ENCODE measurements at places on chromosomes 12 and 14.

GRCh38 chr12:108441549-108441948 is 73.5 kb upstream of the FICD start:
- DNase-seq = no peak

DNA sequence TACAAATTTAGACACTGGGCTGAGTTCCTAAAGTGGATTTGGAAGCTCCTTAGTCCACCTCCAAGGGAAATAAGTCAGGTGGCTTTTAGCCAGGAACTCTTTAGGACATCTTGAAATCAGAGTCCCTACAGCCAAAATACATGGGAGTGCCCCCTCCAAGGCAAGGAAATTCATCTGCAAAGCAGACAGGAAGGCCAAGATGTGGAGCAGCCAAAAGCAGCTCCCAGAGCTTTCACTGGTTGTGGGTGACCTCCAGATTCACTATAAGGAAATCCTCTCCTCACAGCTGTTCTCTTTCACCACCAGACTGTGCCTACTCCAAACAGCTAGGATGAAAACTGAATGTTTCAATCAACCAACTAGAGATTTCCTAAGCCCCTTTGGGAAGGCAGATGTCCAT is 6.6 kb downstream of the TTC9 start:
- DNase-seq = no peak

DNA sequence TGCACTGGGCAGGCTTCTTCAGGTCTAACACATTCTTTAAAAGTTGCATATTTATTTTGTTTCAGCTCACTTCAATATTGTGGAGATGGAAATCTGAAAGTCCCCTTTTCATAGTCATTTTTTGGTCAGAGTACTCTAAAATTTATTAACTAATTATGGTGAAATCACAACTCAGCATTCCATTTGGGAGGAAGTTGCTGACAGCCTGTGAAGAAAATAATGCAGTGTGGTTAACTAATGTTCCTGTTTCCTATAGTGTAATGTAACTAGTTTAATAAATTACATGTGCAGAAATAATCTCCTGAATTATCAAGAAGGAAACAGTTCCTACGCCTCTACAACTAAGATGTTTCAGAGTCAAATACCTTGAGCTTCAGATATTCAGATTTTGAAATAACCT is 17.1 kb downstream of the LRFN5 start:
- no peak for DNase-seq

GRCh38 chr14:74444866-74445265 is 18.9 kb upstream of the SYNDIG1L start:
- no peak for DNase-seq

GRCh38 chr12:3523728-3524127 is 32.7 kb downstream of the PRMT8 start:
- no peak for DNase-seq

- no peak for DNase-seq
These were observed 6.7 kb upstream of the VCPKMT start for GRCh38 chr14:50123062-50123461.

DNA sequence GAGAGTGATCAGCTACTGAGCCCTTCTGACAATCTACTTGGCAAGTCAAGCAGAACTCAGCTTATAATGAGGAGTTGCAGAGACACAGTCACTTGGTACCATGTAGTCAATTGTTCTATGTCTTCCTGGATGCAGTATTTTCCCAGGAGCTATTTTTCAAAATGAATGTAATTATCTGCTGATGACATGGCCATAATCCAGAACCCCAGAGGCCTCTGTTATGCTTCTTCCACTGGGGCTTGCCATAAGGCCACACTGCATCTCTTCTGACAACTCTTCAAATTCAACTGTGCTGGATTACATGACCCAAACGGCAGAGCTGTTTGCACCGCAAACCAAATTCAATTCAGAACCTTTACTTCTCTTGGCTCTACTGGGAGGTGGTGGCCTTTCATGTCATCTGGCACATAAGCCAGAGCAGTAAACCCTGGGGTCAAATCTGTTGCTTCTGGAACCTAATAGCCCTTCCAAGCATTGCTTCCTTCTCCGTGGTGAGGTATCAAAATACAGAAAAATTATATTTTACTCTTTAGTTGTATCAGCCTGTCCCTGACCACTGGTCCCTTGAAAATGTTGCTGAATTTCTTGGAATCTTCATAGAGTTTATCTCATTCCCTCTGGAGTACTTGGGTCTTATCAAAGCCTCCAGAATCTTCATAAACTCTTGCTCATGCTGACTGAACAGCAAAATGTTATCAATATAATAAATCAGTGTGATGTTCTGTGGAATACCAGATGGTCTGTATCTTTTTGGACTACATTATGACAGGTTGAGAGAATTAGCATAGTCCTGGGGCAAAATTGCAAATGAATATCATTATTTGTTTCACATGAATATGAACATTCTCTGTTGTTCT is 79.4 kb upstream of the DCN start:
- DNase-seq = no peak

All from NCI-H526 treated with DMSO at 0.1 percent for 48 hours (cell line).